Stimulated activated CD8-positive, alpha-beta memory T cell treated with anti-CD3 and anti-CD28 coated beads, Interleukin-15, amount 100 ng/mL, for 4 hours (primary cell): ENCODE measurements at places on chromosomes 11 and 22.

GRCh38 chr11:2662430-2663299 lies 37.1 kb downstream of the KCNQ1OT1 start:
- no peak for DNase-seq

- no peak for DNase-seq
Observed at GRCh38 chr11:9550191-9550628, 23.3 kb upstream of the WEE1 start.

DNA sequence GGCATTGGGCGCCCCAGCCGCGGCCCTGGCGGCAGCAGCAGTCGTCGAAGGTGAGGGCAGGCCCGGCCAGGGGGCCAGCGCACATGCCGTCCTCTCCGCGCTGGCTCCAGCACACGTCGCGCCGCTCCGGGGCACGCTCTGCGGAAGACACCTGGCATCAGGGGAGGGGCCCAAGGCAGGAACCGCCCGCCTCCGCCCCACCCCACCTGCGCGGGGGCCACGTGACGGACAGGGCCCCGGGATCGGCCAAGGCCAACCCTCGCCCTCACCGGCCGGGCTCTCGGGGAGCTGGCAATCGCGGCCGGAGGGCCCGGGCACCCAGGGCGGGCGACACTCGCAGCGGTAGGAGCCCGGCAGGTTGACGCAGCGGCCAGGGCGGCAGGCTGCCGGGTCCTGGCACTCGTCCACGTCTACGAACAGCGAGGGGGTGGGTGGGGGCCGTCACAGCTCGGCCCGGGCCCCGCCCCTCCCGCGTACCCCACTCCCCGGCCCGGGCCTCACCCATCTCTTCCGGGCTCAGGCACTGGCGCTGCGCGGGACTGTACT lies 14.9 kb downstream of the SCYL1 start:
- DNase-seq, result no peak

GRCh38 chr22:38167988-38168407 lies 13.6 kb downstream of the PLA2G6 start:
- DNase-seq, result no peak
